ENCODE measurements at places on chromosomes 1 and 21. TPM values are rescaled to one million over a fixed set of nuclear protein-coding genes. Genes with fewer than 3 reads are reported as not detected.

Gene CELA3B
- not detected for total RNA-seq

Gene MMP23B
- 19.3 TPM for total RNA-seq

Gene IL10
- total RNA-seq, result 0.45 TPM

Gene OR2W3
- not detected for total RNA-seq

Gene VHLL
- not detected for total RNA-seq

Gene DAB1
- total RNA-seq, result 0.89 TPM

Gene CA6
- not detected for total RNA-seq

Gene LAMC2
- 12.7 TPM for total RNA-seq

Gene MASP2
- total RNA-seq, result not detected

Gene CBR3
- total RNA-seq, result 4.7 TPM

Gene RAB25
- total RNA-seq, result 216 TPM

Gene PLA2G4A
- total RNA-seq, result 4.3 TPM

Gene THEM5
- not detected for total RNA-seq

Gene C4BPA
- total RNA-seq, result not detected

Gene TAL1
- total RNA-seq, result under 0.01 TPM

Gene ITGB2
- 14.2 TPM for total RNA-seq

Gene CBR1
- total RNA-seq, result 372 TPM

Gene LCE1E
- total RNA-seq, result not detected

Gene TNNT2
- total RNA-seq, result 1.5 TPM

Gene FBLIM1
- 56.7 TPM for total RNA-seq

Gene OR2T2
- total RNA-seq, result not detected

Gene CNR2
- not detected for total RNA-seq

Gene CDC42
- total RNA-seq, result 72.4 TPM

Gene SRM
- 95.6 TPM for total RNA-seq

Gene ACBD3
- total RNA-seq, result 35.0 TPM

Gene TNFAIP8L2
- 19.4 TPM for total RNA-seq

Gene BATF3
- total RNA-seq, result 1.2 TPM

Gene SHISA4
- total RNA-seq, result 12.5 TPM

Gene SNAPIN
- 14.9 TPM for total RNA-seq

Gene ZSCAN20
- 0.29 TPM for total RNA-seq

Gene FALEC
- total RNA-seq, result not detected

Gene IGFN1
- total RNA-seq, result not detected

Gene DNM3
- 6.7 TPM for total RNA-seq

Gene SLC6A17
- 0.29 TPM for total RNA-seq

Data from stomach (tissue), 19 donors.